ENCODE measurements at places on chromosomes 3 and 15.

DNA sequence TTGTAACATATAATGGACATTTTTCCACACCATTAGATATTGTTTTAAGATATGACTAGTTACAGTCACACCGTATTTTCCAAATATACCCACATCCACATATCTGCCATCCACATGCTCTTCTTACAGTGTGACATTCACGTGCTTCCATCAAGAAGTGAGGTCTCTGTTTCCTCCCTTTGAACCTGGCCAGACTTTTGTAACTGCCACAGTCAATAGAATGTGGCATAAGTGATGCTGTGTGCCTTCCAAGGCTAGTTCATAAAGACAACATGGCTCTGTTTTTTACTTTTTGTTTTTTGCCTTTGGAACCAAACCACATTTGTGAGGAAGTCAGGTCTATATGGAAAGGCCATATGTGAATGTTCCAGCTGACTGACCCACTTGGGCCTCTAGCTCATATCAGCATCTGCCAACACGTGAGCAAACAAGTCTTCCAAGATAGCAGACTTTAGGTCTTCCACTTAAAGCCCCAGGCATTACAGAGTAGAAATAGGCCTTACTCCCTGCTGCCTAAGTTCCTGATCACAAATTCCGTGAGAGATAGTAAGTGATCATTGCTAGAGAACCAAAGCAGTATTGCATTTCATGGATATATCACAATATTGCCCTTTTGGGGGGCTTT lies 27.1 kb downstream of the EIF1B start:
- H3K27me3 ChIP-seq, result no peaks in the 10 kb centered on the region
- no peak for DNase-seq
- H3K27ac ChIP-seq, result no peak overlapping the region
- no peak overlapping the region for H3K4me3 ChIP-seq
- no peaks in the 10 kb centered on the region for H3K4me1 ChIP-seq
- no peaks in the 10 kb centered on the region for H3K36me3 ChIP-seq

GRCh38 chr3:84318273-84318809 lies 640.4 kb upstream of the CADM2 start:
- no peaks in the 10 kb centered on the region for H3K27me3 ChIP-seq
- H3K4me3 ChIP-seq, result no peak overlapping the region
- no peak overlapping the region for H3K27ac ChIP-seq
- H3K4me1 ChIP-seq, result no peaks in the 10 kb centered on the region

DNA sequence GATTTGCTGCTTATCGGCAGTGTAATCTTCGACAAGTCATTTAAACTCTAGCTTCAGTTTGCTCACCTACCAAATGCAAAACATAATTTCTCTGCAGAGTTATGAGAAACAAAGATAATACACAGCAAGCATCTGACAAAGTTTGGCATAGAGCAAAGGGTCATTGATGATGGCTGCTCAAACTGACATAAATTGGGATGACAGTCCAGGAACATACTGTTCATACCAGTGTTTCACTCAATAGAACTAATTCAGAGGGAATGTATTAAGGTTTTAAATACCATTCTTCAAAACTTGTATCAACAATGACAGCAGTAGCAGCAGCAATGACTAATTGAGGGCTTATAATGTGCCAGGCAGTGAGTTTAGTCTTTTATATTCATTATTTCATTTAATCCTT lies 137.6 kb downstream of the SPATA16 start:
- H3K4me3 ChIP-seq, result no peak overlapping the region
- no peaks in the 10 kb centered on the region for H3K36me3 ChIP-seq
- no peaks in the 10 kb centered on the region for H3K4me1 ChIP-seq
- H3K27ac ChIP-seq, result no peak overlapping the region

DNA sequence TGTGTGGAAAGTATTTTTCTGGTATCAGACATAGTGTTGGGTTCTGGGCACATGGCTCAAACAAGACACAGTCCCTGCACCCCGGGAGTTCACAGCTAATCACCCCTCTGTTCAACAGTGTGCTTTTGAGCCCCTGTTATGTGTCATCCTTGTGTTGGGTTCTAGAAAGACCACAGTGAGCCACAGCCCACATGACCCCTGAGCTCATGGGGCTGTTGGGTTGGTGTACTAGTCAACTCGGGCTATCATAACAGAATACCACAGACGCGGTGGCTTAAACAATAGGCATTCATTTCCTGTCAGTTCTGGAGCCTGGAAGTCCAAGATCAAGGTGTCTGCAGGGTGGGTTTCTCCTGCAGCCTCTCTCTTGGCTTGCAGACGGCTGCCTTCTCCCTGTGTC lies 100.0 kb downstream of the DNAJB8 start:
- H3K4me3 ChIP-seq, result no peak overlapping the region
- H3K27ac ChIP-seq, result no peak overlapping the region
- no peaks in the 10 kb centered on the region for H3K27me3 ChIP-seq
- no peaks in the 10 kb centered on the region for H3K4me1 ChIP-seq

GRCh38 chr15:24054547-24055245 lies 367.6 kb upstream of the NDN start:
- H3K27me3 ChIP-seq, result no peaks in the 10 kb centered on the region
- no peak overlapping the region for H3K4me3 ChIP-seq
- no peaks in the 10 kb centered on the region for H3K4me1 ChIP-seq
- no peaks in the 10 kb centered on the region for H3K36me3 ChIP-seq

GRCh38 chr3:175410251-175410650 lies 551.1 kb downstream of the NAALADL2 start:
- H3K4me3 ChIP-seq, result no peak overlapping the region
- H3K36me3 ChIP-seq, result no peaks in the 10 kb centered on the region
- DNase-seq, result no peak
- no peaks in the 10 kb centered on the region for H3K27me3 ChIP-seq
- no peaks in the 10 kb centered on the region for H3K4me1 ChIP-seq

GRCh38 chr15:100900136-100900794 lies 18.9 kb upstream of the LRRK1 start:
- H3K36me3 ChIP-seq, result no peaks in the 10 kb centered on the region
- H3K4me3 ChIP-seq, result no peak overlapping the region
- H3K4me1 ChIP-seq, result no peaks in the 10 kb centered on the region
- H3K27me3 ChIP-seq, result peaks cover 19% of the 10 kb centered on the region
- no peak for DNase-seq

DNA sequence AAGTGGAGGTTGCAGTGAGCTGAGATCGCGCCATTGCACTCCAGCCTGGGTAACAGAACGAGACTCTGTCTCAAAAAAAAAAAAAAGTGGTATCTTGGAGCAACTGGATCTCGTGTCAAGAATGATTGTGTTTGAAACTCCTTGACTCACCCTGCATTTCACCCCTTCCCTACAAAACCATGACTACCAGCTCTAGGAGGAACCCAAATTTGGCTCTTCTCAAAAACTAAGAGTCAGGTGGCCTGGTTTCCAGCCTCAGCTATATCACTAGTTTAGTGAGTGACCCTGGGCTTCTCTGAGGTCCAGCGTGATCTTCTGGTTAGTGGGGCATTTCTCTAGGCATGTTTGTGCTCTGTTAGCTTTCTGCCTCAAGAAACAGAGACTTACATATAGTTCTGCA lies 222.1 kb downstream of the FAM43A start:
- H3K4me1 ChIP-seq, result no peaks in the 10 kb centered on the region
- no peak overlapping the region for H3K4me3 ChIP-seq
- H3K36me3 ChIP-seq, result no peaks in the 10 kb centered on the region
- no peak overlapping the region for H3K27ac ChIP-seq
- H3K27me3 ChIP-seq, result peaks cover 4% of the 10 kb centered on the region

DNA sequence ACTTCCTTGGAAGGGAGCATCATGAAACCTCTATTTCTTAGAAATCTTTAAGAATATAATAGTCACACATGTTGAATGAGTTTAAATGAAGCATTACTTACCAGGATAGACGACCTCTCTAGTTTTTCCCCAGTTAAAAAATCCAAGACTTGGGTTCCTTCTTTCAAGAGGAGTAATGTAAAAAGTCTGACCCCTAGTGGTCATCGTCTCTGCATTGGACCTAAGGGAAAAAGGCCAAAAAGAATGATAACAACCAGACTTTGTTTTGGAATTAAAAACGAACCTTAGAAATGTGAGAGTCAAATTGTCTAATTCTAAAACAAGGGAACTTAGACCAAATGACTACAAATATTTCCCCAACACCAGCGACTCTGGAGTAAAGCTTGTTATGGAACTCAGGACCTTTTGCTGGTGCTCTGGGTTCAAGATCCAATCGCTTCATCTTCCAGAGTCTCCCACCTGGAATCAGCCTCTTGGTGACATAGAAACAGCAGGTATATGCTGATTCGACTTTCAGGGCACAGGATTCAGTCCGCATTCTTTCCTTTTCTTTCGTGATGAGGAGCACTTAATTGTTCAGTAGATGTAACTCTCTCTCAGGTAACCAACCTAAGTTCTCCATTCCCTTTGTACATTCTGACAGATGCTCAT lies 214.8 kb upstream of the TPRG1 start:
- H3K4me3 ChIP-seq, result no peak overlapping the region
- H3K27me3 ChIP-seq, result no peaks in the 10 kb centered on the region
- H3K36me3 ChIP-seq, result no peaks in the 10 kb centered on the region

GRCh38 chr15:43212299-43212698 lies 8.5 kb downstream of the EPB42 start:
- H3K4me3 ChIP-seq, result no peak overlapping the region
- no peaks in the 10 kb centered on the region for H3K36me3 ChIP-seq
- no peaks in the 10 kb centered on the region for H3K4me1 ChIP-seq

DNA sequence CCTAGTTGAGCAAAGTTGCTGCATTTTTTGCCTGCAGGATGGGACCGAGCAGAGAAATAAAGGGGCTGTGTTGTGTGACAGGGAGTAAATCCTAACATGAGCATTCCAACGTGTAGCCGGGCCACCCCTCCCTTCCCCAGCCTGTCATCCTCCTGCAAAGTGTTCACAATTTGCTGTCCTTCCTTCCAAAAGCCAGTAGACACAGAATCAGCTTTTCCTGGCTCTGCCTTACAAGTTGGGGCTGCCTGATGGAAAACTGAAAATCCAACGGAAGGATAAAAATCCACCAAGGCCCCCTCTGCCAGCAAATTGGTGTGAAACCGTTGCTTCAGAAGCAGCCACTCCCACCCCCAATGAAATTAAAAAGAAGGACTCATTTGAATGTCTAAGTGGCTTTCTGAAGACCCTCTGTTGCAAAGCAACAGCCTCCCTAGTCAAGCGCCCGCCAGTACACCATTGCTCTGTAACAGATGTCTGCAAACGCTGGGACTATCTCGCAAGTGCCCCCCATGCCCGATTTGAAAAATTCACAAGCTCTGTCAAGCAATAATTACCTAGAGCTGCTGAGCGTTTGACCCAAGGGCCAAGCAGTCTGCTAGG lies 665 bp downstream of the FRMD4B start:
- no peaks in the 10 kb centered on the region for H3K27me3 ChIP-seq
- peak overlapping the region; percentile 41 for H3K27ac ChIP-seq
- H3K36me3 ChIP-seq, result no peaks in the 10 kb centered on the region

- H3K27ac ChIP-seq, result peak overlapping the region; percentile 65
- H3K4me3 ChIP-seq, result no peak overlapping the region
- H3K27me3 ChIP-seq, result no peaks in the 10 kb centered on the region
- peaks cover 22% of the 10 kb centered on the region for H3K4me1 ChIP-seq
- DNase-seq, result peak; percentile 86
- no peaks in the 10 kb centered on the region for H3K36me3 ChIP-seq
Observed at GRCh38 chr3:43423142-43423541, 136.8 kb downstream of the SNRK start.

GRCh38 chr3:163622384-163622783 lies 1455.9 kb downstream of the SI start:
- H3K27ac ChIP-seq, result no peak overlapping the region
- no peak for DNase-seq
- H3K4me1 ChIP-seq, result no peaks in the 10 kb centered on the region
- H3K4me3 ChIP-seq, result no peak overlapping the region
- H3K27me3 ChIP-seq, result no peaks in the 10 kb centered on the region
- no peaks in the 10 kb centered on the region for H3K36me3 ChIP-seq

DNA sequence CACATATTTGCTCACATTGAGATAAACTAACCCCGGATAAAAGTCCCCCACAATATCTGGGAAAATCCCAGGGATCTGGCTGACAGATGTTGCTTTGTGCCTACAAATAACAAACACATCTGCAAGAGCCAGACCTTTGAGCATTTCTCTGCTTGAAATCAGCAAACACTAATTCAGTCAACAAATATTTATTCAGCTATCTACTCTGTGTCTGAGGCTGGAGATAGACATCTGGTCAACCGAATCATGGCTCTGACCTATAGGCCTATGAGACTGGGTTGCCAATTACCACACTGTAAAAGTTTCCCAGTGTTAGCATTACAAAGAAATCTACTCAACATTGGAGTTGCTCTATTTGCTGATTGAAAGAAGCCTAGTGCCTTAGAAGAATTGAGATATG lies 201.1 kb upstream of the CADPS start:
- no peak overlapping the region for H3K4me3 ChIP-seq
- no peak for DNase-seq
- H3K4me1 ChIP-seq, result no peaks in the 10 kb centered on the region
- no peaks in the 10 kb centered on the region for H3K27me3 ChIP-seq
- no peak overlapping the region for H3K27ac ChIP-seq

GRCh38 chr15:60070838-60071493 lies 66.9 kb downstream of the FOXB1 start:
- no peak for DNase-seq
- no peaks in the 10 kb centered on the region for H3K27me3 ChIP-seq
- H3K4me1 ChIP-seq, result no peaks in the 10 kb centered on the region
- no peaks in the 10 kb centered on the region for H3K36me3 ChIP-seq

DNA sequence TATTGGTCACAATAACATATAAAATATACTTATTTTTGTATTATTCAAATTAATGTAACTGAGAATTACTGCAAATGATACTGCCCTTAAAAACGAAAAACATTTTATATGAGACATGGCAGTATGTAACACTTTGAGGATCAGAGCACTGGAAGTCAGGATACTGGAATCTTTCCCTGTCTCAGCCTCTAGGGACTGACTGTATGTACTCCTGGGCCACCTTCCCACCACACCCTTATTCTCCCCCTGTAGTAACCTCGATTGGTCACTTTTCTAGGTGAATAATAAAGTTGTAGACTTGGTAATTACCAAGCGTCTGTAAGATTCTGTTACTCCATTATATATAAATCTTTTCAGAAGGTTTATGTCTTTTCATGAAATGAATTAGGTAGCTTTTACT lies 43.0 kb downstream of the LRRC49 start:
- no peaks in the 10 kb centered on the region for H3K27me3 ChIP-seq
- H3K4me3 ChIP-seq, result no peak overlapping the region
- H3K4me1 ChIP-seq, result no peaks in the 10 kb centered on the region
- no peak for DNase-seq
- no peak overlapping the region for H3K27ac ChIP-seq

- no peak overlapping the region for H3K4me3 ChIP-seq
- H3K36me3 ChIP-seq, result no peaks in the 10 kb centered on the region
- H3K27ac ChIP-seq, result no peak overlapping the region
- no peaks in the 10 kb centered on the region for H3K4me1 ChIP-seq
- H3K27me3 ChIP-seq, result no peaks in the 10 kb centered on the region
Observed at GRCh38 chr3:160618878-160619277, 53.5 kb upstream of the KPNA4 start.

GRCh38 chr15:51484781-51485180 lies 137.8 kb downstream of the DMXL2 start:
- no peaks in the 10 kb centered on the region for H3K27me3 ChIP-seq
- no peak overlapping the region for H3K4me3 ChIP-seq
- H3K4me1 ChIP-seq, result no peaks in the 10 kb centered on the region

GRCh38 chr3:130823241-130823884 lies 70.5 kb upstream of the ATP2C1 start:
- H3K27ac ChIP-seq, result no peak overlapping the region
- H3K27me3 ChIP-seq, result no peaks in the 10 kb centered on the region
- DNase-seq, result no peak
- no peak overlapping the region for H3K4me3 ChIP-seq
- H3K36me3 ChIP-seq, result no peaks in the 10 kb centered on the region
- H3K4me1 ChIP-seq, result no peaks in the 10 kb centered on the region
